ENCODE measurements at places on chromosomes 2 and 18.

DNA sequence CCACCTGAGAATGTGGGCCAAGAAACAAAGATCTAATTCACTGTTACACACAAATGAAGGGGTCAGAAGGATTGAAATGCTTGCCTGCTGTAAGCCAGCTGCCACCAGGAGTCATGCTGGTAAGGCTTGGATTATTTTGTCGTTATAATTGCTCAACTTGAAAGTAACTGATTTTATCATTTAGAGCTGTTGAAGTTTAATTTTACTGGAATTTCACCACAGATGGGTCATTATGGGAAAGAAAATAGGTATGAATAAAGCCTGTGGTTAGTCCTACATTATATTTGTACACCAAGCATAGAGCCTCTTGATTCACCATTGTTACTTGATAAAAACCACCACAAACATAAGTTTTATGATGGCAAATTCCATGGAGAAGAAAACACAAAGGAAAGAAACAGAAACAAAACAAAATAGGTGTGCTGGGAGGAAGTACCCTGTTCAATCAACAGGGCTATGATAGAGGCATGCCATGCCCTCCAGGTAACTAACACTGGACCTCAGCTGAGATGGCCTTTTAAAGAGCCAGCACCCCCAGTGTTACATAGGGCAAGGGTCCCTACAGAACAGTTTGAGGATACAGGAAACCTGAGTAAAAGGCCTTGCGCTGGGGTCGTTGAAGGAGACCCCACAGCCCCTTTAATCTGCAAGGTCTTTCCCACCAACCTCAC lies 3.0 kb downstream of the CLEC4F start:
- no peak for DNase-seq

GRCh38 chr2:46470114-46470628 lies 9.2 kb upstream of the TMEM247 start:
- no peak for DNase-seq

DNA sequence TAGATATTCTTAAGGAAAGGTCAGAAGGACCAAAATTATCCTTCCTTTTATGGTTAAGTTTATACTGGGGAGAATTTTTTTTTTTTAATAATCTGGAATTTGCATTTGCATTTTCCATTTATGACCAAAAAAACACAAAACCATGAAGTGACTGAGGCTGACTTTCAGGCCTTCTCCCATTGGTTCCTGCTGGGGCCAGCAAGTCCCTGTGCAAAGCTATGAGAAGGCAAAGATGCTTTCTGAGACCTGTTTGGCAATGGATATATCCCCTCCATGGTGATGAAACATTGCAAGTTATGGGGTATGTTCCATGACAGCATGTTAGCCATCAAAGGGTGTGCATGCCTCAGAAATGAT lies 60.8 kb downstream of the KIAA2012 start:
- no peak for DNase-seq

DNA sequence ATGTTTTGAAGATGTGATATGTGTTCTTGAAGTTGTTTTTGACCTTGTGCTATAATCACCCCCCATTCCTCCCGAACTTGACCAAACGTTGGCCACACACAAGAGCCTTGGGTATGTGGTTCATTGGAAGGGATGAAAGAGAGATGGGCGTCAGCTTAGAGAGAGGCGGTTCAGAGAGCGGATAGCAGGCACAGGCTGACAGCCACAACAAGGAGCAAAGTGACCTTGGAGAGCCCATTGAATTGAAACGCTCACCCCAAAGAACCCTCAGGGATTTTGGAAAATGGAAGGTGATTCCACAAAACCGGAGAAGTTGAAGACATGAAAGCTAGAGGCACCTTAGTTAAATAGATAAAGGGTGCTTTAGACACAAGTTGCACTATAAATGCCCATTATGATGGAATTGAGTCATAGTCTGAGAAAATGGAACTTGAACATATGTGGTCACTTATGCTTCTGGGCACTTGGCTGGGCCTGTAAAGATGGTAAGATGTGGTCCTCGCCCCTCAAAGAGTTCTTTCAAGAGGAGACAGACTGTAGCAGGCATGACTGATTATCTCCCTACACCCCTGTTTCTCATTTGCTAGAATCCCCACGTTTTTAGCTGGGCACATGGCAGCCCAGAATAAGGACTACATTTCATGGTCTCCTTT lies 188.5 kb upstream of the HAAO start:
- DNase-seq, result no peak

- no peak for DNase-seq
Observed at GRCh38 chr2:157172239-157172638, 85.3 kb upstream of the GALNT5 start.

DNA sequence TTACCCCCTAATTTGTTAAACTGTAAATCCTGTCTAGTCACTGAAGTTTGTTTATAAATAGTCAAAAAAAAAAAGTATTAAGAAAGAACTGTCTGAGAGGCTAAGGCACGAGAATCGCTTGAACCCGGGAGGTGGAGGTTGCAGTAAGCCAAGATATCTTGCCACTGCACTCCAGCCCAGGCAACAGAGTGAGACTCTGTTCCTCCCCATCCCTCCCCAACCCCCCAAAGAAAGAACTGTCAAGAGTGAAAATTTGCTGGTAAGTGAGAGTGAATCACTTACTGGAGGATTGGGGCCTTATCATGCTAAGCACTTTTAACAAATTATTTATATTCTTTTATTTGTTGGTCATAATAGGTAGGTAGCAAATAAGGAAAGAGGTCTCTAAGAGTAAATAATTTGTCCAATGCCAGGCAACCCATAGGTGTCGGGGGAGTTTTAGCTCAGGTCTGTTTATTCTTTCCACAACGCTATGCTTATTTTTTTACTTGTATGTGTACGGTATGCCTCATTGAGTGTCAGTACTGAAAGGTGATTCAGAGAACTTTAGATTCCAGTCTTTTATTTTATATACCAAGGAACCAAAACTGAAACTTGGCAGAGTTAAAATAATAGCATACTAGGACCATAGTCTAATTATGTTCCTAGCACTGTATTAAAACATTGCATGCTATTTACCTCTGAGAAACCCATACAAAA lies 2.5 kb downstream of the TAF4B start:
- DNase-seq, result no peak

All from EL (cell line).